ENCODE measurements at places on chromosomes 5 and 9.

- no peak for DNase-seq
Observed at GRCh38 chr9:678897-679296, 162.6 kb upstream of the DMRT1 start.

DNA sequence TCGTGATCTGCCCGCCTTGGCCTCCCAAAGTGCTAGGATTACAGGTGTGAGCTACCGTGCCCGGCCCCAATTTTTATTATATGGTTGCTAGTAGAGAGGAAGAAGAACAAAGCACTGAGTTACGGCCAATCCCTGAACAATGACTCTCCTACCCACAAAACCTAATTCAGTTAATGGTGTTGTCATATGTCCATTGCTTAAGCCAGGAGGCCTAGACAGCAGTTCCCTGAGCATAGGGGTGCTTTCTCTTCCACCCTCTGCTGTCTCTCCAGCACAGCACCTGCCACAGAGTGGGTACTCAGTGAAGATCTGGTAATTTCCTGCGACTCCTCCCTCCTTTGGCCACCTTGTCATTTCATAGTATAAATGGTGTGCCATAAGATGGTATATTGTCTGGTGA, 21.4 kb upstream of the LTC4S start:
- DNase-seq: no peak

DNA sequence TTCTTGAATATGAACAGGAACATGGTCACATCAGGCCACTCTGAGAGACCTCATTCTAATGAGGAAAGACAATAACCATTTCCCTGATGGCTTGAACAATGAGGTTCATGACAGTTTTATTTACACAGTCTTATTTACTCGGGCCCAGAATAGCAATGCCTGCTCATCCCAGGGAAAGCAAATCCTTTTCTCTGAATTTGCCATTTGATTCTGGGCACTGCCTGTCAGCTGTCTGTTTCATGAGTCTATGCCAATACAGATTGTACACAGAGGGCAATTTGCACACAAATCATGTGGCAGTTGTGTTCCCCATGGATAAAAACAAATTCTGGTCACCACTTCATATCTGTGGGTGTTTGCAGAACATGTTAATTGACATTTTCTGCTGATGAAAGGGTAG, 492.5 kb downstream of the ACTL7B start:
- DNase-seq: no peak

DNA sequence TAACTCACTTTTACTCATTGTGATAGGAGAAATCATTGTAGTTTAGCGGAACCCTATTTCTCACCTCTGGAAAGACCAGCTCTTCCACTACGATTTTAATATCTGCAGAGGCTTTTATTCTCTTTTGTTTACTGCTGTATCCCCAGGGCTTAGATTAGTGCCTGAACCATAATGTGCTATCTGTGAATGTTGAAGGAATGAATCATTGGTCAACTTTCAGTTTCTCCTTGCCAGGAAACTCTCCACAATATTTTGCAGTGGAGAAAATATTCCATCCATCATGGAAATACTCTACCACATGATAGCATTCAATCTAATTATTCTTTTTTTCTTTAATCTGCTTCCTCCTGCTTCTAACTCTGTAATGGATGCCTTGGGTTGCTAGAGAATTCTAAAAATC, 263.5 kb upstream of the PTPRD start:
- DNase-seq: no peak

GRCh38 chr9:5364294-5365024, 24.8 kb upstream of the RLN1 start:
- no peak for DNase-seq

GRCh38 chr9:38687389-38687842, 32.5 kb downstream of the FAM240B start:
- no peak for DNase-seq

GRCh38 chr5:170095646-170096045, 10.1 kb upstream of the FOXI1 start:
- DNase-seq: no peak

- no peak for DNase-seq
Observed at GRCh38 chr5:14721990-14722656, 57.6 kb downstream of the OTULIN start.
